ENCODE measurements at places on chromosomes 3 and 15. TPM values are rescaled to one million over a fixed set of nuclear protein-coding genes. Genes with fewer than 3 reads are reported as not detected.

The LRRIQ4 gene
- not detected for total RNA-seq

The SSUH2 gene
- total RNA-seq: 0.06 TPM

The ERICH6 gene
- total RNA-seq: 0.06 TPM

The SLC27A2 gene
- not detected for total RNA-seq

The PARP15 gene
- total RNA-seq: not detected

The CAND2 gene
- 0.31 TPM for total RNA-seq

The DVL3 gene
- total RNA-seq: 17.6 TPM

The RARB gene
- total RNA-seq: 0.90 TPM

The TGM4 gene
- 1.2 TPM for total RNA-seq

The MASP1 gene
- 10.2 TPM for total RNA-seq

DNA sequence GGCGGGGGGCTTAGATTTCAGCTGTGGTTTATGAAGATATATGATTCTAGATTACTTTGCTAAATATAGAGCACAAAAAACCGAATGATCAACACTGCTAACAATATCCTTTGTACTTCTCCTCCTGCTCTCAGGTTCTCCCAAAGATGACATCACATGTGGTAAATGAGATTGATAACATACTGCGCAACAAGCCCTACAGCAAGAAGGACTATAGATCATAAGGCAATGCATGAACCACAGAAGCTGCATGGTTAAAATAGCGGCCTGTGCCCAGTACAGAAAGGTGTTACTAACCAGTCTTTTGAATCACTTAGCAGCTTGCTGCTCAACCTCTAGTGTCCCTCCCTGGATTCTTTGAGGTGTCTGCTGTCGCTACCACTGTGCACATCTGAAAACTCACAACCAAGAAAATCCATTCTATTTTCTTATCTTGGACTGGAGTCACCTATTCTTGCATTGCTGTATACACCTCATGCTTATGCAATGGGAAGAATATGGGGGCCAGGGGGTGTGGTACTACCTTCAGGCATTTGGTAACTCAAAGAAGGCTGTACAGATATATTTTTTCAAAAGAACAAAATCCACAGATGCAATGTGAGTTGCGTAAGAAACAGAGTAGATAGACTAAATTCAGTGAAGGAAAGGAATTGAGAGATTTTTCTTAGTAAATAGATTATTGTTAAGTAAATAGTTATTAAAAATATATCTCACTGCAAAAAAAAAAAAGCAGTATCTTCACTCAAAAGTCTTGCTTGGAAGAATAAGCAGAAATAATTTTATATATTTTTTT is 18.2 kb downstream of the SSR3 start:
- DNase-seq: peak; percentile 19

- DNase-seq: no peak
Observed at GRCh38 chr3:30597769-30598134, 8.6 kb upstream of the TGFBR2 start.

GRCh38 chr3:186464424-186465093 is 79.6 kb downstream of the CRYGS start:
- DNase-seq: no peak

DNA sequence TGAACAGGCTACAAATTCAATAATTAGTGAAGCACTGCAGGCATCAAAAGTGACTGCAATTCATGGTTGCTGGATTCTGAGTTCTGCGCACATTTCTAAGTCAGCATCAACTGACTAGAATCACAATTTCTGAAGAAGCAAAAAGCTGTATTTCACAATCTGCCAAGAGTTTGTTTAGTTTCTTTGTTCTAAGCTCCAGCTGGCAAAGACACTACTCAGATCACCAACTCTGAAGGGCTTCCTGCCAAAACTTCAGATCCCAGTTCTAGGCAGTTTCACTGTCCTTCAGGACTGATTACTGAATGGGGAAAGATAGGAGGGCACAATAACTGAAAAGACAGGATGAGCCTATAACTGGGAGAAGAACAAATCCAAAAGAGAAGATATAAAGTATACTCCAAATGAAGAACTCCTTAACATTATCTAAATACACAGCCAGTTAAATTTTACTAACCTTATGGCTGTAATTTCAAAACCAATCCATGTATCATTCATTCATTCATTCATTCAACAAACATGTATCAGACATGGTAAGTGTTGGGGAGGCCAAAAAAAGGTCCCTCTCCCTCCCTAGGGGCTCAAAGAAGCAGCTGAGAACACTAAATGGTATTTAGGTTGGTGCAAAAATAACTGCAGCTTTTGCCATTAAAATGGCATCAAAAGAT is 17.1 kb downstream of the TJP1 start:
- peak; percentile 69 for DNase-seq

DNA sequence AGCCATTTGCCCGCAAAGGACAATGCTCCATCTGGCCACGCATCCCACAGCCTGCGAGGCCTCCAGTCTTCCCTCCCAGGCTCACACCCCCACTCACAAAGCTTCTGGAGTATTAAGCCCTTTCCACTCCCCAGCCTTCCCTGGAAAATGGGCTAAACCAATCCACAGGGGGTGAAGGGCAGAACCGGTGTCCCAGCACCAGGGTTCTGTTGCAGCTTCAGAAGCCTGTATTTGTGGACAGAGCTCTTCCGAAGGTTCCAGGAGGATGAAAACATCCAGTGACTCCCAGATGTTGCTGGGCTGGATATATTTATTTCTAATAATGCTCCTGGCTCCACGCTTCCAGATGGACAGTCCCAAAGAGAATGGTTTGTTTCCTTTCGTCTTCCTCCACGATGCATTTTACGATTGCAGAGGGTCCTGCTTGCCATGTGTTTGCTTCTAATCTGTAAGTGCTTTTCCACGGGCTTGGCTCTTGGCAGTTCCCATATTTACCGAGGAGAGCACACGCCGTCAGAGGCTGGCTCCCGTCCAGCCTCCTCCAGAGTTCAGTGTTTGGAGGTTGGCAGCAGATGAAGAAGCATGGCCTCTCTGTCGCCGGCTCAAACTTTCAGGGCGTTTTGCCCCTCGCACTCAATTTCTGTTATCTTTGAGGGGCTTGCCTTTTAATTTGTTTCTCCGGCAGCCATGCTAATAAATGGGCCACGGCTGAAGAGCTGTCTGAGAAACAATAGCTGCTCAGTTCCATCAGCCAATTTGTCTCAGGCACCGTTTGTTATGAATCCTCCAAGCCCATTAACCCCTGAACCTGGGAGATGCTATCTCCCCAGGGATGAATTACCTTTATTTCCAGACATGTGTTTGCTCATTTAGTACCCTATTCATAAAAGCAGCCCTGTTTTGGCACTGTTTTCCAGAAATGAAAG is 367.9 kb upstream of the PROK2 start:
- peak; percentile 50 for DNase-seq

GRCh38 chr3:65251375-65251774 is 563.6 kb upstream of the ADAMTS9 start:
- no peak for DNase-seq

DNA sequence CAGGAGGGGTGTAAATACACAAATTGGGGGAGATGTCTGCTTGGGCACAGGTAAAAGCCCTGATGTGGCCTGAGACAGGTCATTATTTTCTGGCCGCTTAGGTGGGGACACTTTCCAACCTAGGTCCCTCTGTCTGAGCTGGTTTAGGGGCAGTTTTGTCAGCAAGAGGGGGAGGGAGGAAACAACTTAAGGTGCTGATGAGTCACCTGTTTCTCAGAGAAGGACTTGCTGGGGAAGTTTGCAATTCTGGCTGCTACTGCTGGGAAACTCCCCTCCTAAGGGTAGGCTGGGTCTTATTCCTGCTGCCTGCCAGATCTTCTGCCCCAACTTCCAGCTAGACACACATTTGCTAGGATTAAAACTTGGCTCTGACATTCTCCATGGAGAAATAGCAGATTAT is 4.8 kb upstream of the RHOV start:
- DNase-seq: no peak

DNA sequence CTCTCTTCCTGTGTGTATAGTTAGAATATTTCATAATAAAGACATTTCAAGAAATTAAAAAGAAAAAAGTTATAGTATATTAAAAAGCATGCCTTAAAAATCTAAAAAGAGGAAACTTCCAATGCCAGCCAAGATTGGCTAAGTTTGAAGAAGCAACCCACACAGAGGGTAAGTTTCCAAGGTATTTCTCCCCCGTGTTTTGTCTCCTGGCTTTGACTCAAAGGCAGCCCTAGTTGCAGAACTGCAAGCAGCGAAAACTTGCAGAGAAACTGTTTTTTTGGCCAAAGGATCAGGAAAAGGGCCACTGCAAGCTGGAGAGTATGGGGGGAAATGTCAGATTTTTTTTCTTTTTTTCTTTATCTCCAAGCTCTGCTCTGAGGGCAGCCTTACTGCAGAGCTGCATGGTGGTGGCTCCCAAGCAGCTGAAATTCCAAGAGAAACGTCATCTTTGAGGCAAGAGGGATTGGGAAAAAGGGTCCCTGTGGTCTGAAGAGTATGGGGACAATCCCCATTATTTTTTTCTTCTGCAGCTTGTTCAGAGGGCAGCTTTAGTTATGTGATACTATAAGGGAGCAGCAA is 23.0 kb downstream of the HACL1 start:
- DNase-seq: no peak

- no peak for DNase-seq
Observed at GRCh38 chr15:100183921-100184495, 157.8 kb downstream of the ADAMTS17 start.

DNA sequence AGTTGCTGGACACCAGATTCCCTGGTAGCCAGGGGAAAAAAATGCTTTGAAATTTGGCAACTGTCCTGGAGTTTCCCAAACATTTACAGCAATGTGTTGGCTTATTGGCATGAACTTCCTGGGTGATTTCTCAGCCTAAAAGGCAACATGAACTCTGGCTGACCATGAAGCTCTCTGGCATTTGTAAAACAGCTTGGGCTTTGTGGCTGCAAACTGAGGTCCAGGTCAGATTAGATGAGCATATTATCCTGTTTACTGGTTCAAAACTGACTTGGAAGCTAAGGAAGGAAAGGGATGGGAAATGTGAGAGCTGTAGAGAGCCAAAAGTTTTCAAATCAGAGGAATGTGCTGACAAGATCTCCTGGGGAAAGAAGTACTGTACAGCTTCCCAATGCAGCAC is 139.0 kb downstream of the P3H2 start:
- peak; percentile 76 for DNase-seq

GRCh38 chr15:40252438-40253166 is 13.7 kb downstream of the PAK6 start:
- no peak for DNase-seq

DNA sequence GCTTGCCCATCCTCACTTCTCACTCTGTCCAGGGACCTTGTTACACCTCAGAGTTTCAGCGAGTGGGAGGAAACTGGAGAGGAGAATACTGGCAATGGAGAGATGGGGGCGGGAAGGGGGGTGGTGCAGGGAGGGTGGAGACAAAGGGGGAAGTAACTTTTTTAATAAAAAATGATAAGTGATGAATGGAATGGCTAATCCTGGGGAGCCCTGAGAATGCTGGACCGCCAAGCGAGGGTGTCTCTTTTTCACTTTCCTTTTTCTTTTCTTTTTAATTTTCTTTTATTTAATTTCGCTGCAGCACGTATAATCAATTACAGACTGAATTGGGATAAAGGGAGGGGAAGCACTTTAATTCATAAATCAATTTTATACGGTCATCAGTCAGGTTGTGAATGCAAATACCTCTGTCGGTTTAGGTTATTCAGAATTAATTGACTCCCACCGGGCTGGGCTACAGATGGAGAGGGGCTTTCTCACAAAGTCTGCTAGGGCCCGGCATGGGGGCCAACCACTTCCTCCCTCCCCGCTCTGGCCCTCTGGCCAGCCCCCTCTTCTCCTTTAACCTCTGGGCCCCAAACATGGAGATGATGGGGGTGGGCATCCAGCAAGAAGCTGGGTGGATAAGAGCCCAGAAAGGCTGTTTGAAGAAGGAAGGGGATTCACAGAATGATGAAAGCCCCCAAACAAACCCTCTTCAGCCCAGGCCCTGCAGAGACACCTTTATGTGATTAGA is 106.8 kb upstream of the BOC start:
- DNase-seq: no peak

GRCh38 chr3:43727930-43728329 is 37.2 kb downstream of the ABHD5 start:
- no peak for DNase-seq

DNA sequence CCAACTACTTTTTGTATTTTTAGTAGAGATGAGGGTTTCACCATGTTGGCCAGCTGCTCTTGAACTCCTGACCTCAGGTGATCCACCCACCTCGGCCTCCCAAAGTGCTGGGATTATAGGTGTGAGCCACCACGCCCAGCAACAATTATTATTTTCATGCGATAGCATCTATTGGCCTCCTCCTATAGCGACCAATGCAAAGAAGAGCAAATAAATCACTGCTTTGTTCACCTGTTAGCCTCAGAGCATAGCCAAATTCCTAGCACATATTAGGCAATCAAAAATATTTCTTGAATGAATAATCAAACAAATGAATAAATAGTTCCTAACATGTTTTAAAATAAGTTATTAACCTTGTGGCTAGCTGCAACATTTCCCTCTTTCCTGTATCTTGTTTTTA is 36.8 kb upstream of the TNFSF10 start:
- no peak for DNase-seq

DNA sequence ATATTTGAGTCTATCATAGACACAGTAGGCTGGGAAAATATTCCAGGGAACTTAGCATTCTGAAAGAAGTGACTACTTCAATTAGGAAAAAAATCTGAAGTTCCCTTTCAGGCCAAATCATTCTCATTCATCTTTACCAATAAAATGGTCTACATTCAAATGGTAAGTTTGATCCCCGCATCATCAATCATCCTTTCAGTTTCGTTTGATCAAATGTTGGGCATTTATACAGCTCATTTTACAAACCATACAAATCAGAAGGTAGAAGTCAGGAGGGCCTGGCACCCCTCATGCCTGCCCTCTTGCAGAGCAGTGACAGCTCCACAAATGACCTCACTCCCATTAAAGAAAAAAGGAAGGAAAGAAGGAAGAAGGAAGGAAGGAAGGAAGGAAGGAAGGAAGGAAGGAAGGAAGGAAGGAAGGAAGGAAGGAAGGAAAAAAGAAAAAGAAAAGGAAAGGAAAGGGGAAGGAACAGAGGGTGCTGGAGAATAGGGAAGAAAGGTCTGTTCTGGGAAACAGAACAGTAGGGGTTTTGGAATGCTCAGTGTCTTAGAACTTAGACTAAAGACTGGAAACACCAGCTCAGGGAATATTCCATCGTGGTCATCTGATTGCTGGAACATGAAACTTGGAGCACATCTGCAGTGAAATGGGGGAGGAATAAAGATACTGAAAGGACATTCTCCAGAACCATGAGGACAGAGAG is 86.1 kb downstream of the XXYLT1 start:
- no peak for DNase-seq

- DNase-seq: peak; percentile 56
Observed at GRCh38 chr15:57138349-57138788, 219.9 kb downstream of the TCF12 start.

GRCh38 chr15:42338500-42338899 is 20.8 kb upstream of the CAPN3 start:
- no peak for DNase-seq
